Uterus (tissue), 4 donors: ENCODE measurements at places on chromosomes 2 and 18. TPM values are rescaled to one million over a fixed set of nuclear protein-coding genes. Genes with fewer than 3 reads are reported as not detected.

The CAPN10 gene
- total RNA-seq: 20.3 TPM

The CFAP65 gene
- 1.2 TPM for total RNA-seq

The GDF7 gene
- total RNA-seq: 1.5 TPM

The MOGAT1 gene
- total RNA-seq: not detected

The CIB4 gene
- 0.61 TPM for total RNA-seq

The TFPI gene
- total RNA-seq: 88.5 TPM

The GPR155 gene
- 3.8 TPM for total RNA-seq

The RTP5 gene
- not detected for total RNA-seq

DNA sequence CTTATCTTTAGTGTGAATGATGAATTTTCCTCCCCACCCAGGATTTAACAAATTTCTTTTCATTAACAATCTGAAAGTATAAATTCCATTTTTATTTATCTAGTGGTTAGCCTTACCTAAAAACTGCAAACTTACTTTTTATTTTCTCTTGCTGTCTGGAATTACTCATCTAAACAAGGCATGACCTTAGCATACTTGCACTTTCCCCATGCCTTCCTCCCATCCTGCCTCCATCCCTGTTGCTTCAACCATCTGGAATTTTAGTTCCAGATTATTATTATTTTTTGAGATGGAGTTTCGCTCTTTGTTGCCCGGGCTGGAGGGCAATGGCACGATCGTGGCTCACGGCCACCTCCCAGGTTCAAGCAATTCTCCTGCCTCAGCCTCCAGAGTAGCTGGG is 35.6 kb downstream of the GDF7 start:
- DNase-seq: no peak
- no peak overlapping the region for H3K27ac ChIP-seq
- no peaks in the 10 kb centered on the region for H3K36me3 ChIP-seq
- H3K4me1 ChIP-seq: no peaks in the 10 kb centered on the region
- no peak overlapping the region for H3K4me3 ChIP-seq

DNA sequence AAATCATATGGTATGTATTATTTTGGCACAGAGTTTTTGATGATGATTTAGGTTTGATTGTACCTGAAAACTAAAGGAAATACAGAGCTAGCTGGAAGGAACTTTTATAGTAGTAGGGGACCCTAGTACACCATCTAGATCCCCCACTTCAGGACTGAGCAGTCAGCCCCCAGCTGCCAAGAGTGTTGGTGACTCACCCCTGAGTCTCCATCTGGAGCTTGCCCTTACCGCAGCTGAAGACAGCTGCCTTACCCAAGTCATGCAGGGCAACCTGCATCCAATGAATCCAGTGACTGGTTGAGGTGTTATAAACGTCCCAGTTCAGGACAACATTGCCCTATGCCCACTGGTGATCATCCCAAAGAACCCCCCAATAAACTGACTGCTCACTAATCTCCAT is 15.3 kb downstream of the PMS1 start:
- no peaks in the 10 kb centered on the region for H3K27me3 ChIP-seq
- no peak for DNase-seq
- H3K4me3 ChIP-seq: no peak overlapping the region
- no peak overlapping the region for H3K27ac ChIP-seq

GRCh38 chr18:79790996-79791972 is 6.5 kb upstream of the KCNG2 start:
- no peak overlapping the region for H3K27ac ChIP-seq
- H3K4me1 ChIP-seq: peaks cover 6% of the 10 kb centered on the region
- peaks cover 5% of the 10 kb centered on the region for H3K27me3 ChIP-seq
- H3K4me3 ChIP-seq: no peak overlapping the region

GRCh38 chr2:41414486-41415230 is 633.2 kb upstream of the PKDCC start:
- no peaks in the 10 kb centered on the region for H3K27me3 ChIP-seq
- no peaks in the 10 kb centered on the region for H3K36me3 ChIP-seq
- H3K4me3 ChIP-seq: no peak overlapping the region

- no peaks in the 10 kb centered on the region for H3K27me3 ChIP-seq
- no peak overlapping the region for H3K27ac ChIP-seq
- H3K36me3 ChIP-seq: no peaks in the 10 kb centered on the region
- no peaks in the 10 kb centered on the region for H3K4me1 ChIP-seq
Observed at GRCh38 chr2:43201497-43201896, 24.9 kb downstream of the ZFP36L2 start.

- H3K4me3 ChIP-seq: no peak overlapping the region
- H3K36me3 ChIP-seq: no peaks in the 10 kb centered on the region
Observed at GRCh38 chr2:174158003-174158402, 90.3 kb downstream of the OLA1 start.

GRCh38 chr2:38835990-38836389 is 39.7 kb downstream of the DHX57 start:
- H3K4me3 ChIP-seq: no peak overlapping the region
- H3K27me3 ChIP-seq: no peaks in the 10 kb centered on the region
- no peak overlapping the region for H3K27ac ChIP-seq
- DNase-seq: no peak
- no peaks in the 10 kb centered on the region for H3K4me1 ChIP-seq

- H3K4me1 ChIP-seq: no peaks in the 10 kb centered on the region
- no peaks in the 10 kb centered on the region for H3K27me3 ChIP-seq
- H3K27ac ChIP-seq: no peak overlapping the region
- no peak overlapping the region for H3K4me3 ChIP-seq
- DNase-seq: no peak
Observed at GRCh38 chr2:10101491-10101890, 21.0 kb upstream of the RRM2 start.

- H3K27me3 ChIP-seq: no peaks in the 10 kb centered on the region
- H3K4me1 ChIP-seq: peaks cover 8% of the 10 kb centered on the region
- no peaks in the 10 kb centered on the region for H3K36me3 ChIP-seq
- no peak overlapping the region for H3K4me3 ChIP-seq
- DNase-seq: no peak
Observed at GRCh38 chr2:85709401-85709811, 15.2 kb downstream of the GNLY start.

- H3K27me3 ChIP-seq: no peaks in the 10 kb centered on the region
- H3K27ac ChIP-seq: no peak overlapping the region
- no peaks in the 10 kb centered on the region for H3K36me3 ChIP-seq
- no peak overlapping the region for H3K4me3 ChIP-seq
- no peaks in the 10 kb centered on the region for H3K4me1 ChIP-seq
Observed at GRCh38 chr2:174399171-174399570, 3.6 kb downstream of the SCRN3 start.

DNA sequence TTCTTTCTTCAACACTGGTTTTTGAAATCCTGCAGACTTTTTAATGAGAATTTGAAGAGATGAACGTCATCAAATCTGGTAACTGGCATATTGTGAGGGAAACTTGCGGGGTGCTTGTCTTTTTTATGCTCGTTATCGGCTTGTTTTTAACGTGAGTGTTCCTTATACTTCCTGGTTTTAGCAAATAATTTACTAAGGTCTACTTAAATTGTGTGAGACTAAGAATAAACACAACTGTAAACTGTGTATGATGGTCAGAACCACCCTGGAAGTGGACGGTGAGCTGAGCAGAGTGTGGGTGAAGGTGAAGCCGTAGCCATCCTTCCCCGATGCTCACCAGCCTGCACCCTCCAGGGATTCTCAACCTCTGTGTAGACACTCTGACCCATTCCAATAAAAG is 82.3 kb upstream of the CDC42EP3 start:
- no peaks in the 10 kb centered on the region for H3K27me3 ChIP-seq
- no peaks in the 10 kb centered on the region for H3K4me1 ChIP-seq
- no peaks in the 10 kb centered on the region for H3K36me3 ChIP-seq
- H3K4me3 ChIP-seq: no peak overlapping the region
- DNase-seq: no peak

- no peaks in the 10 kb centered on the region for H3K4me1 ChIP-seq
- H3K27me3 ChIP-seq: no peaks in the 10 kb centered on the region
- no peak overlapping the region for H3K27ac ChIP-seq
Observed at GRCh38 chr2:79596403-79596802, 83.6 kb downstream of the CTNNA2 start.

DNA sequence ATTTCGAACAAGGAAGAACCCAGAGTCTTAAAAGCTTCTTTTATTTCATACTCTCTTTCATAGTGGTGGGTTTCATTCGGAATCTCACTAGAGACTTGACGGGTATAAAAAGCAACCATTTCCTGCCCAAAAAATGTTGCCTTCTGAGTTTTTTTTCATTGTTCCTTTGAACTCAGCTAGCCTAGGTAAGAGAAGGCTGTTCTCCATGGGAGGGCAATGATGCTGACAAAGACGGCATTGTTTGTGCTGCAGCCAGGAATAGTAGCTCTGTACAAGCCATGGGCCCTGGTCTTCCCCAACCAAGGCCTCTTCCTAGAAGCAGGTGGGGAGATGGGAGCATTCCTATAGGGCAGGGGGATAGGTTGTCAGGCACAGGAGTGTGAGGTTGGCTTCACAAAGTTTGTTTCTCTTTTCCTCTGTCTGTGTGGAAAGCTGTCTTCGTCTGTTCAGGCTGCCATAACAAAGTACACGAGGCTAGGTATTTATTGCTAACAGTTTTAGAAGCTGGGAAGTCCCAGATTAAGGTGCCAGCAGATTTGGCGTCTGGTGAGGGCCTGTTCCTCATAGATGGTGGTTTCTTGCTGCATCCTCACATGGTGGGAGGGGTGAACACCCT is 405.1 kb downstream of the NBAS start:
- H3K4me3 ChIP-seq: no peak overlapping the region
- no peaks in the 10 kb centered on the region for H3K27me3 ChIP-seq
- no peaks in the 10 kb centered on the region for H3K4me1 ChIP-seq
- no peaks in the 10 kb centered on the region for H3K36me3 ChIP-seq
- no peak for DNase-seq

DNA sequence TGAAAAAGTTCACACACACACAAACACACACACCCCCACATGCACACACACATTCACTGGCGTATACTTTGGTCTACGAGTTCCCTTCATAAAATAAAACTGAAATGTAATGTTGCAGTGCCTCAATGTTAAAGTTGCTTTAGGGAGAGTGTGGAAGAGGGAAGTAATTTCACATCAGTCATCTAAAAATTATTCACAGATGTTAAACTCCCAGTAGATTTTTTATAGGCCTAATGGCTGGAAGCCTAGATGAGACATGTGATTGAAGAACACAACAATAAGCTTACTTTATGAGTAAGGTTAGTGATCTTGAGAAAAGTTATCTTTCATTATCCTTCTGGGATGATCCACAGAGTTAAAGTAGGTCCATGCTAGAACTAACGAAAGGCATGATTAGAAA is 506.7 kb upstream of the CNTNAP5 start:
- no peaks in the 10 kb centered on the region for H3K4me1 ChIP-seq
- no peaks in the 10 kb centered on the region for H3K27me3 ChIP-seq
- H3K36me3 ChIP-seq: no peaks in the 10 kb centered on the region
- no peak overlapping the region for H3K27ac ChIP-seq
- no peak overlapping the region for H3K4me3 ChIP-seq

- DNase-seq: no peak
- H3K27ac ChIP-seq: no peak overlapping the region
- H3K36me3 ChIP-seq: no peaks in the 10 kb centered on the region
- no peaks in the 10 kb centered on the region for H3K4me1 ChIP-seq
- no peaks in the 10 kb centered on the region for H3K27me3 ChIP-seq
Observed at GRCh38 chr2:18312818-18313217, 247.6 kb downstream of the RDH14 start.

GRCh38 chr2:13057671-13058070 is 340.9 kb downstream of the TRIB2 start:
- H3K36me3 ChIP-seq: no peaks in the 10 kb centered on the region
- DNase-seq: no peak
- no peak overlapping the region for H3K4me3 ChIP-seq
- H3K4me1 ChIP-seq: no peaks in the 10 kb centered on the region
- H3K27me3 ChIP-seq: no peaks in the 10 kb centered on the region

- no peaks in the 10 kb centered on the region for H3K36me3 ChIP-seq
- H3K27me3 ChIP-seq: no peaks in the 10 kb centered on the region
- peaks cover 12% of the 10 kb centered on the region for H3K4me1 ChIP-seq
Observed at GRCh38 chr2:74554820-74555531, 456 bp downstream of the DOK1 start.

GRCh38 chr2:133766164-133766832 is 198.0 kb upstream of the NCKAP5 start:
- no peaks in the 10 kb centered on the region for H3K36me3 ChIP-seq
- no peak overlapping the region for H3K27ac ChIP-seq
- H3K4me1 ChIP-seq: no peaks in the 10 kb centered on the region
- H3K27me3 ChIP-seq: no peaks in the 10 kb centered on the region

GRCh38 chr2:148594216-148594615 is 50.3 kb upstream of the EPC2 start:
- H3K27ac ChIP-seq: no peak overlapping the region
- DNase-seq: no peak

GRCh38 chr18:26397019-26397418 is 151.3 kb downstream of the KCTD1 start:
- DNase-seq: no peak
- no peak overlapping the region for H3K27ac ChIP-seq
- H3K36me3 ChIP-seq: no peaks in the 10 kb centered on the region
- no peaks in the 10 kb centered on the region for H3K27me3 ChIP-seq
- H3K4me1 ChIP-seq: no peaks in the 10 kb centered on the region

GRCh38 chr2:233486778-233487552 is 79.6 kb downstream of the USP40 start:
- H3K27me3 ChIP-seq: no peaks in the 10 kb centered on the region
- H3K36me3 ChIP-seq: no peaks in the 10 kb centered on the region
- H3K4me3 ChIP-seq: no peak overlapping the region

GRCh38 chr2:25333981-25334380 is 7.7 kb downstream of the DNMT3A start:
- H3K4me1 ChIP-seq: no peaks in the 10 kb centered on the region
- DNase-seq: no peak
- H3K36me3 ChIP-seq: no peaks in the 10 kb centered on the region
- no peak overlapping the region for H3K27ac ChIP-seq
- H3K4me3 ChIP-seq: no peak overlapping the region

GRCh38 chr2:240991378-240992263 is 6.8 kb upstream of the SNED1 start:
- DNase-seq: peak; percentile 93
- H3K27me3 ChIP-seq: no peaks in the 10 kb centered on the region
- no peaks in the 10 kb centered on the region for H3K36me3 ChIP-seq

GRCh38 chr2:68435615-68436014 is 31.5 kb downstream of the FBXO48 start:
- H3K36me3 ChIP-seq: no peaks in the 10 kb centered on the region
- no peaks in the 10 kb centered on the region for H3K27me3 ChIP-seq
- no peak overlapping the region for H3K4me3 ChIP-seq
- no peaks in the 10 kb centered on the region for H3K4me1 ChIP-seq
- H3K27ac ChIP-seq: peak overlapping the region; percentile 76

- H3K27ac ChIP-seq: no peak overlapping the region
- DNase-seq: no peak
- no peaks in the 10 kb centered on the region for H3K36me3 ChIP-seq
- no peak overlapping the region for H3K4me3 ChIP-seq
- H3K4me1 ChIP-seq: no peaks in the 10 kb centered on the region
Observed at GRCh38 chr18:72652990-72653593, 109.0 kb upstream of the CBLN2 start.

GRCh38 chr2:238915196-238915595 is 67.3 kb downstream of the TWIST2 start:
- H3K4me3 ChIP-seq: no peak overlapping the region
- DNase-seq: peak; percentile 7
- H3K4me1 ChIP-seq: no peaks in the 10 kb centered on the region
- H3K36me3 ChIP-seq: no peaks in the 10 kb centered on the region
- H3K27me3 ChIP-seq: no peaks in the 10 kb centered on the region
- no peak overlapping the region for H3K27ac ChIP-seq

- H3K4me3 ChIP-seq: no peak overlapping the region
- H3K4me1 ChIP-seq: no peaks in the 10 kb centered on the region
- no peaks in the 10 kb centered on the region for H3K27me3 ChIP-seq
- DNase-seq: no peak
- H3K27ac ChIP-seq: no peak overlapping the region
Observed at GRCh38 chr2:137910641-137911040, 53.6 kb upstream of the HNMT start.

- H3K4me1 ChIP-seq: peaks cover 9% of the 10 kb centered on the region
- H3K4me3 ChIP-seq: peak overlapping the region; percentile 100
Observed at GRCh38 chr2:200863782-200864175, 679 bp downstream of the CLK1 start.
